Ureter (tissue), 1 donor: ENCODE measurements at places on chromosomes 4 and X. TPM values are rescaled to one million over a fixed set of nuclear protein-coding genes. Genes with fewer than 3 reads are reported as not detected.

The TSPAN7 gene
- total RNA-seq = 47.0 TPM

The ANXA10 gene
- 36.3 TPM for total RNA-seq

The IL15 gene
- total RNA-seq = 7.0 TPM

The FHIP1A gene
- total RNA-seq = 25.0 TPM

The ATP7A gene
- 27.1 TPM for total RNA-seq

The RNF175 gene
- 0.86 TPM for total RNA-seq

The PARM1 gene
- 134 TPM for total RNA-seq

The DOK7 gene
- total RNA-seq = 4.5 TPM

The COX7B gene
- total RNA-seq = 325 TPM

The LARP1B gene
- total RNA-seq = 30.3 TPM

The AMTN gene
- not detected for total RNA-seq

The REELD1 gene
- 1.2 TPM for total RNA-seq

The CSAG2 gene
- total RNA-seq = not detected

The F8A2 gene
- total RNA-seq = not detected

The DCAF4L1 gene
- 0.36 TPM for total RNA-seq

The MBTPS2 gene
- total RNA-seq = 16.9 TPM

The MTTP gene
- not detected for total RNA-seq

The TMEM255A gene
- total RNA-seq = 2.1 TPM

The MGAT4D gene
- total RNA-seq = not detected

The TKTL2 gene
- not detected for total RNA-seq

The PSAPL1 gene
- total RNA-seq = not detected

The PGAM4 gene
- total RNA-seq = not detected

The FAM47C gene
- total RNA-seq = not detected

The GPR119 gene
- total RNA-seq = not detected

The CTAG1B gene
- total RNA-seq = not detected
